NCI-H2081 (cell line): ENCODE measurements at places on chromosomes 16 and 17.

- no peak for DNase-seq
These were observed at the start of gene MT1G for GRCh38 chr16:56667581-56668571. TSS of gene MT1G (minus strand) at chr16:56668065. CDS start at chr16:56667993, 72 bp downstream.

DNA sequence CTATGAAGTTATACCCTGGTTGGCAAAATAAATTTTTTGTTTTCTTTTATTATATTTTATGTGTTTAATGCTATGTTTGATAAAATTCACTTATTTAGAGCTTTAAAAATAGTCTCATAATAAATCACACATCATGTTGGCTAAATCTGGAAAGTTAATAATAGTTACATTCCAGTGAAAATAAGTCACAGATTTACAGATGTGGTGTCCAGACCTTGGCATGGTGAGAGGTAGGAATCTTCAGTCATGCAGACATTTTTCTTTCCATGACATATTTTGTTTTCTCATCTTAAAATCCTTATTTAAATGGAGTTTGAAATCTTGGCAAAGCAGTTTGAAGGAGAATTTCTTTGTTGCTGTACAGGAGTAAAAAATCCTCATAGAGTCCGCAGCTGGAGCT lies 48.1 kb upstream of the GOSR1 start:
- no peak for DNase-seq

GRCh38 chr16:87369117-87369765 lies 14.3 kb downstream of the FBXO31 start:
- DNase-seq, result no peak

- no peak for DNase-seq
These were observed 528 bp downstream of the HAGHL start for GRCh38 chr16:727291-727977.

DNA sequence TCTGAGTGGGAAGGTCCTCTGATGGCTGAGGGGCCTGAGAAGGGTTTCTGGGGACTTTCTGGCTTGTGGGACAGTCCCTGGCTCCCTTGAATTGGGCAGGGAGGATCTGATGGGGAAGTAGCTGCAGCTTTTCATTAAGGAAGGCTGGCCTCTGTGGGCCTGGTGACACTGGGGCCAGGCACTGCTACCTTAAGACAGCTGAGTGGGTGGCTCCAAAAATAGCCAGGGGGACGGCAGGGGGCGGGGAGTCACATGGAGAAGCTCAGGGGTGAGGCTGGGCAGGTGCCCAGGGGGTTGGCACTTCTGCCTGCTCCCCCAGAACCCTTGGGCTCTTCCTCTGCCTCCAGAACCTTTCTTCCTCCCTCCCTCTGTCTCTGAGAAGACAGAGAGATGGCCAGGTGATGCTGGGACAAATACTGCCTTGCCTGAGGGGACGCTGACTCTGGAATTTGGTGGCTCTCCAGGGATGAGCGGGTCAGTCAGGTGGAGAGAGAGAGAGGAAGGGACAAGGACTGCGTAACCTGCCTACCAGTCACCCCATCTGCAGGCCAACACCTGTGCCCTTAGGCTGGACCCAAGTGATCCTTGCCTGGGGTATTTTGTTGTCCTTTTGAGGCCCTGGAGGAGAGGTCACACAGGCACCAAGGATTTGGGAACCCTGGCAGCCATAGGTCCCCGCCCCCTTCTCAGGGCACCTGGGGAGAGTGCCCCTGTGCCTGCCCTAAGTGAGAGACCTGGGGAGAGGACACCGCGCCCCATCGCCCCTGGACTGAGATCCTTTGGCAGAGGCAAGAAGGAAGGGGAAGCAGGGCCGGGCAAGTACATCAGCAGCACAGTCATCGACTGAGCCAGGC lies 1.7 kb upstream of the SGCA start:
- DNase-seq, result no peak

DNA sequence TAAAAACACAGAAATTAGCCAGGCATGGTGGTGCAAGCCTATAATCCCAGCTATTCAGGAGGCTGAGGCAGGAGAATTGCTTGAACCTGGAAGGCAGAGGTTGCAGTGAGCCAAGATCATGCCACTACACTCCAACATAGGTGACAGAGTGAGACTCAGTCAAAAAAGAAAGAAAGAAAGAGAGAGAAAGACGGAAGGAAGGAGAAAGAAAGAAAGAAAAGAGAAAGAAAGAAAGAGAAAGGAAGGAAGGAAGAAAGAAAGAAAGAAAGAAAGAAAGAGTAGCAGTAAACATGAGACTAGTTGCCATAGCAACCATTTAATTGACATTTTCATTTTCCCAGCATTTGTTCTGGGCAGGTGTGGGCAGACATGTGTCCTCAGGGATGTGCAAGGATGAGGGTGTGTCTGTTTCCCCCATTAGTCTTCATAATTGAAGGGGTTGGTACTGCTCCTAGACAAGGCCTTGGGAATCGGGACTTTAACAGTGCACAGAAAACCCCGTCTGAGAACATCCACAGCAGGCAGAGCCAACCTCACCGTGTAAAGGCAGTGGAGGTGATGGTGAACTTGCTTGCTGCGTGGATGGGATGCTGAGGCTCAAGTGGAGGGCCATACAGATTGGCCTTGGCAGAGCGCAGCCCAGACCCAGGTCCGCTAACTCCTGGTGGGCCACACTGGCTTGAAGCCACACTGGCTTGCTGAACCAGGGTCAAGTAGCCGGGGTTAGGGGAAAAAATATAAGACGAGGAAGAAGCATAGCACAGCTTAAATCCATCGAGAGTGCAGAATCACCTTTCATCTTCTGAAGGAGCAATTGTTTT lies 35.2 kb upstream of the KIFC3 start:
- DNase-seq, result no peak

DNA sequence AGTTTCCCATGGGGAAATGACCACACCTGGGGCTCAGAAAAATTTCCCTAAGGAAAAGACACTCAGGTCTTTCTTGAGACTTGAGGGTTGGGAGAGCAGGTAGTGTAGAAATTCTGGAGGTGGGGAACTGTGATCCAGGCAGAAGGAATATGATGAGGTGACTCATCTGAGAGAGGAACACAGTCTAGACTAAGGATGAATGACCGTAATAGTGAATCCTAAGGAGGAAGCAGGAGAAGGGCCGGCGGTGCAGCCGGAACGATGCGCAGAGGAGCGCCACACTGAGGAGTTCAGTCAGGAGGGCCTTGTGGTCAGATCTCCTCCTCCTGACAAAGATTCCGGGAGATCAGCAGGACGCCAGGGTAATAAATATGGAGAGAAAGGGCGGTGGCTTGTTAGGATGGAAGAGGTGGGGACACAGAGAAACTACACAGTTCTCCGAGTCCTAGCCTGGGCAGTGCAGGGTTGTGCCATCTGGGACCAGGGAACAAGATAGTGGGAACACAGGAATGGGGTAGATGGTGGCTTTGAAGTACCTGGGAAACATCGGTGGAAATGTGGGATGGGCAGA lies 135.6 kb downstream of the PARN start:
- DNase-seq, result no peak

GRCh38 chr16:10988164-10988803 lies 43.9 kb downstream of the CLEC16A start:
- no peak for DNase-seq

DNA sequence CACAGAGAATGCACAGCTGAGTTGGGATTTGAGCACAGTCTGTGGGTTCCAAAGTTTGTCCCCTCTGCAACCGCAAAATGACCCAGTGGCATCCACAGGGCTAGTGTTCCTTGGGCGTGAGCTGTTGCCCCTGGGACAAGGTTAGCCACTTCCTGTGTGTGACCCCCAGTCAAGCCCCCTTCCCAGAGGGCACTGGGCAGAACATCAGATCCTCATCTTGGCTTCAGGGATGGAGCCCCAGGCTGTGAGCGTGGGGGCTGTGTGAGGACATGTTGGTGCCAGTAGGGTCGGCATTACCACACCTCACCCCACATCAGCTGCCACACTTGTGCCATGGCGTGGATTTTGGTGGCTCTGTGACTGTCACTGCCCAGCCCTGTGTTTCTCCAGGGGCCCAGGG lies 55.3 kb downstream of the USP22 start:
- no peak for DNase-seq

DNA sequence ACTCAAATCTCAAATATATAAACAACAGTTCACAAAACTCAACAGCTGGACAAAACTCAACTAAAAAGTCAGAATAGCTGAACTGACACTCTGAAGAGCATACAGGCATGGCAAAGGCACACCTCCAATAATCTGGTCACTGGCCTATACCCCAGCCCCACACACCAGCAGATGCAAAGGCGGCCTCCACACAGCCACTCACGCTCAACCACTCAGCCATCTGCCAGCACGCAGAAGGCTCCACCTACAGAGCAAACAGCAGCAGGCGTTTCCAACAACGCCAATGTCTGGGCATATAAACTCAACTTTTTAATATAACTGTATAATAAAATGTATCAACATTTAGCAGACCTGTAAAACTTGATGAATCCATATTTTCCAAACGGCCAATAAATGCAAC lies 17.2 kb downstream of the USP7 start:
- DNase-seq, result no peak

- DNase-seq, result no peak
These were observed 12.4 kb upstream of the TCAP start for GRCh38 chr17:39652587-39653315.

- DNase-seq, result peak; percentile 80
These were observed 28.7 kb upstream of the MILR1 start for GRCh38 chr17:64420143-64420670.

DNA sequence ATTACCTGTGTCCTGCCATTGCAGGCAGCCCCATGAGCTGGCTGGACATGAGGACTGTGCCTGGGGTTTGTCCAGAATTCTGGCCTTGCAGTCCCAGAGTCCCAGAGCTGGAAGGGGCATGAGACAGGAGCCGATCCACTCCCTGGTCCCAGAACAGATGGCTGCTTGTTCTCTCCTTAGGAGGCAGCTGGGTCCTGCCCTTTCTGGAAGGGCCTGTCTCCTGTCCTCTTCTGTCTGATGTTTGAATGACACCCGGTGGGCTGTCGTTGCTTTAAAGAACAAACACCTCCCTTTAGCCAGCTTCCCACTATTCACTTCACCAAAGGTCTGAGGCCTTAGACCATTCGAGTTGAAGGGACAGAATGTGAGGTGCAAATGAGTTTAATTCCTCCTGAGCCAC lies 63.8 kb downstream of the RAP1GAP2 start:
- no peak for DNase-seq

- DNase-seq, result no peak
These were observed 49.2 kb upstream of the CBFA2T3 start for GRCh38 chr16:89026121-89026612.

DNA sequence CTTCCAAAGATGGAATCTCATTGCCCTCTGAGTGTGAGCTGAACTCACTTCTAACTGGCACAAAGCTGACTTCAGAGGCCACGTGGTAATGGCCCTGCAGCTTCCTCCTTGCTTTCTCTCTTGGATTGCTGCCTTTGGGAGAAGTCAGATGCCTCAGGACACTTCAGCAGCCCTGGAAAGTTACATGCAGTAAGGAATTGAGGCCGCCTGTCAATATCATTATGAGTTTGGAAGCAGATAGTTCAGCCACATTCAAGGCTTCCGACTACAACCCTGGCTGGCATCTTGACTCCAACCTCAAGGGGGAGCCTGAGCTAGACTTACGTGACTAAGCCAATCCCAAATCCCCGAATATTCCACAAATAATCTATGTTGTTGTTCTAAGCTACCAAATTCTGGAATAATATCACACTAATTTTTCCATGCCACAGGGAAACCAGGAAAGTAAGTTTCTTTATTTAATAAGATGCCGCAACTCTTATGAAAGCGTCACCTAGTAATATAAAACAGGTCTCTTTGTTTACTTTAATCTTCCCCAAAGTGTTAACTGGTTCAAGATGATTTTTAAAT lies 13.6 kb downstream of the CEP20 start:
- peak; percentile 24 for DNase-seq

DNA sequence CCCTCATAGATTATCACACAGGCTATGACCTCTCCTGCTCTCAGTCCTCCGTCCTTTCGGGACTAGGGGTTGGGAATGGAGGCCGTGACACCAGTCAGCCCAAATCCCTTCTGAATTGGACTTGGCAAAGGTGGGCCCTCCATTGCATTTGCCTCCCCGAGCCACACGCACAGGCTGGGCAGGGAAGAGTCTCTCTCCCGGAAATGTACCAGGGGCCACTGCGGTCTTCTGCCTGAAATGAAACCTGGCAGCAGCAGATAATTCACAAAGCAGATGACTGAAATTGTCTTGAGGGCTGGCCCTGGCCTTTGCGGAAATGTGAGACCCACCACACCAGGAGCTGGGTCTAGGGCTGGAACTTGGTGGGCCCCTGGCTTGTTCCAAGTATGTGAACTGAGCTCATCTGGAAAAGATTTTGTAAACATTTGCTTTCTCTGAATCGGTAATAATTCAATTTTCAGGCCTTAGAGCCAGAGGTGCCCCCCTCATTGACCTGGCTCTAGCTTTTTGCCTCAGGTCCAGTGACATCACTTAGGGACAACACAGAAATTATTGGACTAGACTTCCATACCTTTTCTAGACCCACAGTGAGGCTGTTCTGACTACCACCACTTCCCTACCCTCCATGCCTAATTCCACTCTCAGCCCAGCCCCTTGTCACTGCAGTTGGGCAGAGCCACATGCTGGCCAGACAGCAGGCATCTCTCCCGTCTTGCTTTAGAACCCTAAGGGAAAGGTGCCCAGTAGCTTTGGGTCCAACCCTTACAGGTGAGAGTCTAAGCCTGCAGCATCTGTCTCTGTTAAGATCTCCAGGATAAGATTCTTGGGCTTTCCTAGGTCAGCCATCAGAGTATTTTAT lies 75.2 kb downstream of the CCDC182 start:
- no peak for DNase-seq

DNA sequence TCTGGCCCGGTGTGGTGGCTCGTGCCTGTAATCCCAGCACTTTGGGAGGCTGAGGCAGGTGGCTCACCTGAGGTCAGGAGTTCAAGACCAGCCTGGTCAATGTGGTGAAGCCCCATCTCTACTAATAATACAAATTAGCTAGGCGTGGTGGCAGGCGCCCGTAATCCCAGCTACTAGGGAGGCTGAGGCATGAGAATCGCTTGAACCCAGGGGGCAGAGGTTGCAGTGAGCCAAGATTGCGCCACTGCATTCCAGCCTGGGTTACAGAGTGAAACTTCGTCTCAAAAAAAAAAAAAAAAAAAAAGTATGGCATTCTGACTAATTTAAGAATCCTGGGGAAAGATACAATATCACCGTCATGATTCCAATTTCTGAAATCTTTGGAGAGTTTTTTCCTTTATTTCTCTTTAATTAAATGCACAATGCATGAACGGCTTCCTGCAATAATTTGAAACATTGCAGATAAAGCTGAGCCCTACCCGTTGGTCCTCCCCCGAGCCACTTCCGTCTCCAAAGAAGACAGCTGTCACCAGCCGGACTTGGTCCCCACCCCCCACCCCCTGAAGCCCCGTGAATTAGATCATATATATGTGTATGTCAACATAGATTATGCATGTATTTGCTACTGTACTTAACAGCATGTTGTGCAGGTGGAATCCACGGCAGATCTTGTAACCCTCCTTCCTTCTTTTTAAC lies 142.6 kb upstream of the PLCG2 start:
- peak; percentile 74 for DNase-seq

- DNase-seq, result peak; percentile 87
These were observed 81.8 kb upstream of the TOB1 start for GRCh38 chr17:50947782-50948543.
